ENCODE measurements at places on chromosomes 1 and 21.

- no peak for DNase-seq
Measured at GRCh38 chr1:21752186-21752585, 30.8 kb downstream of the USP48 start.

GRCh38 chr1:61322008-61322744 lies 239.8 kb downstream of the NFIA start:
- DNase-seq: no peak

DNA sequence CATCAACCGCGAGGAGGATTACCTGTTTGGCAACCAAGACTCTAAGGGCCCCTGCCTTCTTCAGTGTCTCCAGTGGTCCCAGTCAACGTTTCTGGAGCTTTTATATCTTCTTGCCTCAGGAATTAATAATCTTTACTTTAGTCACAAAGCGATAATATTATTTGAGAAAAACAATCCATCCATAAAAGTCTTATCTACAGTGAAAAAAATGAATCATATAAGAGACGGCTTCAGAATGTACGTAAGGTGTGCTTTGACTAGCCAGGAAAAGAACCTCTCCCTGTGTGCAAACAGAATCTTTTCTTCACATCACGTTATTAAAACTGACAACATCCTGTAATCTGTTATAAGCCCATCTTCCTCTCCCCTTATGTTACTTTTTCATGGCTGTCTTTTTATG lies at the start of gene REG4:
TSS of gene REG4 (minus strand) at position 74 of the 400 bp plus-strand sequence. CDS start 2,691 bp downstream, outside the sequence.
- no peak for DNase-seq

DNA sequence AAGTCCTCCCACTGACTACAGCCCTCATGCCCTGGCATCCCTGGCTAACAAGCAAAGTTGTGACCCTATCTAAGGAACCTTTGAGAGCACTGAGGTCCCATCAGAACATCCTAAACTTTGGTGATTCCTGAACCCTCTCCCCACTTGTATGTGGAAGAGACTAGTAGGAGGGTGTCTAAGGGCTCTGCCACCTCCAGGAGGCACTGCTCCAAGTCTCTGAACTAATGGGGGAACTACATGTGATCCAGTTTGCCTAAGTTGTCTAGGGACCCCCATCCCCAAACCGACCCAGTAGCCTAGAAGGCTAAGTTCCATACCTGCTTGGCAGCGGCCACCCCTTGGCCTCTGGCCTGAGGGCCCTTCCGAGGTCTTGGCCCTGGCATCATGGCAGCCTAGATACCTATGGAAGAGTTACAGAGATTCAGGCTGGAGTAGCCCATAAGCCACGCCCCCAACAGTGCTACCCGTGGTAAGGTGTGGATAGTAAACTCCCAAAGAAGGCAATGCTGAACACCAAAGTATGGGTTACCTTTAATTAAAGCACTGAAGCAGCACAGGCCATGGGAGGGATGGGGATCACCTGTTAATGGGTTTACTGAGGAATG lies 1.7 kb downstream of the CC2D1B start:
- DNase-seq: no peak

DNA sequence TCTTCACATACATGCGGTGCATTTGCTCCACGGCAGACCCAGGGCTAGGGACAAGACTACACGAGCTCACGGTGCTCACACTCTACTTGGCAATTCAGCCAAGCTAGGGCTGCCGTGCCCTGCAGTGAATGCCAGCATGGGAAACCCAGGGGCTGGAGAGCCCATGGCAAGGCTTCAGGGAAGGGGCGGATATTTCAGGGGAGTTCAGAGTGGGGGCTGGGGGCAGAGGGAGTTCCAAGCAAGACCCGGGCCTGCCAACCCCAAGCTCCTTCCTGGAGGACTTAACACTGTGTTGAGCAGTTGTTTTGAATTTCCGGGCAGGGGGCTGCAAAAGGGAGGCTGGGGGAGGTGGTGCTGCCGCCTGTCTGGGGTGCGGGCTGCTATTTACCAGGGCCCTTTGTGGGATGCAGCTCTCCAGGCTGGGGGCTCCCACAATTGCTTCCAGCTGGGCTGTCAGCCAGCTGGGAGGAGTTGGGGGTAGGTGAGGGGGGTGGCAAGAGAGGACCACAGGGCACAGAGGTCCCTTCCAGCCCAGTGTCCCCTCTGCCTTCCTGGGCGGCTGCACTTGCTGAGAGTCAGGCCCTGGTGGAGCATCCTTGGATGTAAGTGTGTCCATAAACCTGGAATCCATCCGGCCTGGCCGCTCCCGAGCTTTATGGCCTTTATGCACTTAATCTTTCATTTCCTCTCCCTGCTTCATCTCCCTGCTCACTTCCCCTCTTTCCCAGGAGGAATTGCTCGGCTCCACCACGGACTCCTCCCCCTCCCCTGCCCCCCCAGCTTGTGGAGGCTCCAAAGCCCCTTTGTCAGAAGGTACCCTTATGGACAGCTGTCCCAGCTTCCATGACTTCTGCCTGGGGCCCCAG lies 55.8 kb upstream of the SSBP3 start:
- DNase-seq: no peak

- DNase-seq: no peak
Measured at GRCh38 chr1:208791456-208791855, 547.3 kb upstream of the PLXNA2 start.

GRCh38 chr1:2643414-2644077 lies 10.7 kb upstream of the MMEL1 start:
- DNase-seq: peak; percentile 17

GRCh38 chr1:64502931-64503330 lies 33.0 kb downstream of the CACHD1 start:
- no peak for DNase-seq

- DNase-seq: no peak
Measured at GRCh38 chr1:30467101-30467500, 256.3 kb downstream of the MATN1 start.

DNA sequence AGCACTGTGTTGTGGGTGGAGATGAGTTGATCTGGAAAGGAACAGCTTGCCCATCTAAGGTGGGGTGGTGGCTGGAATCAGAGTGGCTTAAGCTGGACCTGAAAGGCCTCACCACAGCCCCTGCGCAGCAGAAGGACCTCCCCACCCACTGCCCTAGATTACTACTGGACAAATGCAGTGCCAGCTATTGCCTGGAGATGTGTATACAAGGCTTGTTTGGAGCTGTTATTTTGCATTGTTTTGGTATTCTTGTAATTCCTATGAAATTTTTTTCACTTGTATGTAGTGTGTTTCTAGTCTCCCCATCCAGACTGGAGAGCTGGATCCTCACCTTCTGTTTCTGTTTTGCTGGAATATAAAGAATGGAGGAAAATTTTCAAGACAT lies 1.3 kb upstream of the SLC30A1 start:
- no peak for DNase-seq

GRCh38 chr1:6690186-6690585 lies 11.4 kb downstream of the DNAJC11 start:
- DNase-seq: no peak

DNA sequence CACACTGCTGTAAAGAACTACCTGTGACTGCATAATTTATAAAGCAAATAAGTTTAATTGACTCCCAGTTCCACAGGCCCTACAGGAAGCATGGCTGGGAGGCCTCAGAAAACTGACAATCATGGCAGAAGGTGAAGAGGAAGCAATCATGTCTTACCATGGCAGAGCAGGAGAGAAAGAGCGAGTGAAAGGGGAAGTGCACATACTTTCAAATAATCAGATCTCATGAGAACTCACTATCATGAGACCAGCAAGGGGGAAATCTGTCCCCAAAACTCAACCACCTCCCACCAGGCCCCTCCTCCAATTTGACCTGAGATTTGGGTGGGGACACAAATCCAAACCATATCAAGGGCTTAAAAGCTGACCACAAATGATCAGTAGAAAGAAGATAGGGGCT lies 493.2 kb downstream of the PTPRC start:
- DNase-seq: no peak

DNA sequence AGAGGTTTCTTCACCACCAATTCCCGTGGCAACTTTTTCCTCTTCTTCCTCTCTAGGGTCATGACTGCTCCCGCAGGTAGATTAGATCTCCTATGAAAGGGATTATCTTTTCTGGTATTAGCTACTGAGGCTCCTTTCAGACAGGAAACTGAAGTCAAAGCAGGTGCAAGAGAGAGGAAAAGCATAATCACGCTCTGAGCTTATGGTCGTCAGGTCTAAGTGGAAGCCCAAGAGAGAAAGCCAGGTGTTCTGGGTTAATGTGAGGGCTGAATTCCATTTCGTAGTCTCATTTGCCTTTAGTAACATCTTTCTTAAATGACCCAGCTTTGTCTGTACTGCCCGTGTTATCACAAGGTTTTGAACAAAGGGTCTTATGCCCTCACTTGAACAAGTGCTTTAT lies 8.3 kb upstream of the MAP3K21 start:
- no peak for DNase-seq

DNA sequence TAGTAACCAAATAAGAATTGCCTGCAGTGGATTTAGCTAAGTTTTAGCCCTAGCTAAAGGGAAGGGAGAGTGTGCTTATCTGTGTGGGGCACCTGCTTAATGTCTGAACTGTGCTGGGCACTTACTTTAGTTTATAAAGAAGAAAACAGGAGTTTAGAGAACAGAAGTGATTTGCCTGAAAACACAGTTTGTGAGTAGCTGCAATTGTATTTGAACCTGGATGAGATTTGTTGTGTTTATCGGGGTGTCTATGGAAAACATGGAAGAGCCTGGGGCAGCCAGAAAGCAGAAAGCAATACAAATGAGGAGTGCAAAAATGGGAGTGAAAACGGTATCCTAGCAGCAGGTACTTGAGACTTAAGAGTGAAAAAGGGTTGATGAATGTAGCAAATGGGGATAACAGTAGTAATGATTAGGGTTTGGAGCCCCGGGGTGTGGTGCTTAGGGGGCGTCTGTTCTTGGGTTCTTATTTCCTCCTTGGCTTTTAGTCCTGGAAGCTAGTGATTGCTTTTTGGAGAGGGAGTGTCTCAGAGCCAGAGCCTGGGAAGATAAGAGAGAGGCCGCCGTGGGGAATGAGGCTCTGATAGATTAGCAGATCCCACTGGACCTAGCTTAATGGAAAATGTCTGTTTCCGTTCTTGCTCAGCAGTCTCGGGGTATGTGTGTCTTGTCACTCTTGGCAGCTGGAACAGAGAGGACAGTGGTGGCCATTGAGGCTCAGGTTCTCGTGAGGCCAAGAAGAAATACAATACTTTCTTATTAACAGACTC lies 5.6 kb downstream of the PRCC start:
- peak; percentile 56 for DNase-seq

- no peak for DNase-seq
Measured at GRCh38 chr1:3013371-3014049, 7.8 kb upstream of the ACTRT2 start.

GRCh38 chr21:41362605-41363369 lies 960 bp downstream of the MX2 start:
- peak; percentile 3 for DNase-seq

- peak; percentile 17 for DNase-seq
Measured at GRCh38 chr1:16233431-16233830, 3.6 kb downstream of the CPLANE2 start.

DNA sequence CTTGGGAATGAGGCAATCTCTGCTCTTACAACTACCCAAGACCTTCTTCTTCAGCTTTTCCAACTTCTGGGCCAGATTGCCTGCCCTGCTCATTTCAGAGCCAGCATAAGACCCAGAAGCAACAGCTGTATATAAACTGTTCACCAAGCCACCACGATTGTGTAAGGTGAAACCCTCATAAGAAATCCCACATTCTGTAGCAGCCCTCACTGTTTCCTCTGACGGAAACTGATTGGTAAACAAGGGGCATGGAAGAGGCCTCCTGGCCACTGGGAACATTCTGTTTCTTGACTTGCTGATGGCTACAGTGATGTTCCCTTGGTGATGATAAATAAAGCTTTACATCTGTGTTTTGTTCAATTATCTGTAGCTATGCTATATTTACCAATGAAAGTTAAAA lies 39.7 kb upstream of the EXO1 start:
- no peak for DNase-seq

DNA sequence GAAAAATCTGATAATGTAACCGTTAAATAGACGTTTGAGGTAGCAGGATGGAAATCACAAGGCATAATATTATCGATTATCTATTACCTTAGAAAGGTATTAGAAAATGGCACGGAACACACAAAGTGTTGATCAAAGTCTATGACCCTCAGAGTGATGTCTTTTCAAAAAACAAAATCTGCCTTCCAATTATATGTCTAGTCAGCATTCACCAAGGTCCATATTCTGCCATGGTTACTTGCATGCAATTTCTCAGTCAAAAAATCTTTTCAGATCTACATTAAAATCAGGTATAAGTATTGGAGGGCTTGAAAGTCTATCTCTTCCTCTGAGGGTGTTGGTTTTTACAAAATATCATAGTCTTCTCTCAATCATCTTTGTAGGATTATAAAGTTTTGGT lies 81.9 kb downstream of the KCTD3 start:
- DNase-seq: no peak

DNA sequence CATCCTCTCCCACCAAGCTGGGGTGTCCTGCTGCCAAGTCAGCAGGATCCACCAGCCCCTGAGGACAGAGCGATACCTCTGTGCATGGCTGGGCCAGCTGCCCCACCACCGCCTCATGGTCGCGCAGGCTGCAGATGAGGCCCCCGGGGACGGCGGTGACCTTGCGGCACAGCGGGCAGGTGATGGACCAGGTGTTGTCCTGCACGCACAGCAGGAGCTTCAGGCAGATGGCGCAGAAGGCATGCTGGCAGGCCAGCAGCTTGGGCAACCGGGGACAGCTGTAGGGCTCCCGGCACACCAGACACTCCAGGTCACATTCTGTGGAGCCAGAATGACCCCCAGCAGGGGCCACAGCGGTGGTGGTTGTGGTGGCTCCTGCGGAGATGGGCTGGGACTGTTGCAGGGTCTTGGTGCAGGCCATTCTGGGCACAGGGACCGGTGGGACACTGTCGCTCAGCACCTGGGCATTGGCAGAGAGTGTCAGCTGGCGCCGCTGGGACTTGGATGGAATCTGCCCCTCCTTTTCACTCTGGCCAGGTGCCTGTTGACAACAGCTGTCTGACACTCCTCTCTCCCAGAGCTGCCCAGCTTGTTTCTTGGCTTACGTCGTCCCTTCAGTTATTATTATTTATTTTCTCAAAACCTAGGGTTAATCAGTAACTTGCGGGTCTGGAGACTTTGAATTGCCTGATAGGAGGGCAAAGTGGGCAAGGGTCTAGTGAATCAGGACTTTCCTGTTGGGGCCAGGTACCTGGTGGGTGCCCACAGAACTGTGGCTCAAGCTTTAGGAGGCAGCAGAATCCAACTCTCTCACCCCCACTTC lies at the start of gene RNF186:
TSS of gene RNF186 (minus strand) at position 603 of the 823 bp plus-strand sequence. CDS start at position 421, 182 bp downstream.
- DNase-seq: no peak

GRCh38 chr1:61142043-61142440 lies 59.7 kb downstream of the NFIA start:
- no peak for DNase-seq

DNA sequence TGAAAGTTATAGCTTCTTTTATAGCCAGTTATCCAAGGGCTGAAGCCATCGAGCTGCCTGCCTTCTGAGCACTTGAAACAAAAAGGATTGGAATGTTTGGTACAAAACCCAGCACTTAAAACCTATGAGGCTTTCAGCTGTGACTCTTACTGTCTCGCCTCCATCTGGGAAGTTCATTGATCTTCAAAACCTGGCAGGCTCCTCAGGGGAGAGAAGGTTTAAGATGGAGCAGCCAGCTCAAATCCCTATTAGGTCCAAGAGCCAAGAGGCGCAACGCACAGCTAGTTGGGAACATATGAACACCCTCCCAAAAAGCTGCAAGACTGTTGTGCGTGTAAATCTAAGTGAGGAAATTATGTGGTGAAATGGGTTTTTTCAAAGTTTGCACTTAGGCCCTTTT lies 33.4 kb downstream of the BACE2 start:
- DNase-seq: no peak

GRCh38 chr1:234108921-234109320 lies 204.4 kb downstream of the SLC35F3 start:
- no peak for DNase-seq
